Liver (tissue), 10 donors: ENCODE measurements at places on chromosomes 5 and 9. TPM values are rescaled to one million over a fixed set of nuclear protein-coding genes. Genes with fewer than 3 reads are reported as not detected.

GRCh38 chr9:86287013-86287412 lies 4.7 kb upstream of the ISCA1 start:
- no peak for DNase-seq

FAM200C gene
- total RNA-seq = 2.9 TPM

- no peak for DNase-seq
Observed at GRCh38 chr5:9505225-9505624, 40.6 kb downstream of the SEMA5A start.

WNK2 gene
- 4.4 TPM for total RNA-seq

- no peak for DNase-seq
Observed at GRCh38 chr5:44233691-44234090, 155.5 kb downstream of the FGF10 start.

- no peak for DNase-seq
Observed at GRCh38 chr5:124677374-124678351, 68.8 kb downstream of the ZNF608 start.

DNA sequence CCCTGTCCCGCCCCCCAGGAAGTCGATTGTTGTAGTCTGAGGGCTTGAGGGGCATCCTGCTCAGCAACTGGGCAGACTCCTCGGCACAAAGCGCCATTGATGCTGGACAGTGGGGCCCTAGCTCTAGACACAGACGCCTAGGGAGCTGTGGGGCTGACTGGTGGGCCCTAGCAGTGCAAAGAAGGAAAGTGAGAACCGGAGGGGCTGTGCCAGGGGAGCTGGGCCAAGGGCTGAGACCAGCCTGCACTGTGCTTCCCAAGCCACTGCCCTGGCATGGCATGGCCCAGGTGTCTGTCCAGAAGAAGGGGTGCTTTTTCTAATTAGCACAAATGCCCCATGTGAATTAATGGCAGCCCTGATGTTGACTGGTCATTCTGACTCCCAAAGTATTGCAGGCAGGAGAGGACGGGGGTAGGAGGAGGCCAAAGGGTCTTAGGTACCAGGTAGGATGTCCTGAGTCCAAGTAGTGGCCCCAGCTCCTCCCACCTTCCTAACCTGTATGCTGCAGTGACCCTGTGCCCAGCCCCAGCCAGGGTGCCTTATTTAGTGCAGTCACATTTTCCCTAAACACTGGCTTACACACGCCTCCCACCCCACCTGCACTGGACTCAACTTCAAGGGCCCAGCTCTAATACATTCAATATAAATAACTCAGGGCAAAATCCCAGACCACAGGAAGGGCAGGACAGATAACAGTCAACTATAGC lies 15.9 kb downstream of the TCF7 start:
- DNase-seq = no peak

DNA sequence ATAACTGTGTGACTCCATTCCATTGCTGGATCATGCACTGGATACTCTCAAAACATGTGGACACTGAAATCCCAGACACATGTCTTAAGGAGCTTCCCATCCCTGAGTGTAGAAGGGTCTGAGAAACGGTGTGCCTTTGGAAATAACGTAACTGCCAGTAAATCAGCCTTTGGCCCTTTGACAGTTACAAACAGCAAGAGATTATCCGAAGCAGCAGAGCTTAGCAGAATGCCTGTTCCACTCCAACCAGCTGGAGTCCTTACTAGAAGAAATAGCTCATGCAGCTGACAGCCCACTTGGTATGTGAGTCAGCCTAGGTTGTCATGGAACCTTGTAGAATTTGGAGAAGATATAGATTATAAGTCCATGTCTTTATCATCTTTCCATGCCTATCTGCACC lies 7.0 kb downstream of the TMEM252 start:
- DNase-seq = no peak
